ENCODE measurements at places on chromosomes 1 and 21.

DNA sequence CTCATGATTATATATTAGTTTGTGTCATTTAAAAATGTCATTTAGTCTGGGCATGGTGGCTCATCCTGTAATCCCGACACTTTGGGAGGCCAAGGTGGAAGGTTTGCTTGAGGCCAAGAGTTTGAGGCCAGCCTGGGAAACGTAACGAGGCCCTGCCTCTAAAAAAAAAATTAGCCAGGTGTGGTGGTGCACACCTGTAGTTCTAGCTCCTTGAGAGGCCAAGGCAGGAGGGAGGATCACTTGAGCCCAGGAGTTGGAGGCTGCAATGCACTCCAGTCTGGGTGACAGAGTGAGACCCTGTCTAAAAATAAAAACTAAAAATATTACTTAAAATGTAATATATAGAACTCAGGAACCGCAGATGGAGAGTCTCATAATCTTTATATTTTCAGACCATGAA is 34.6 kb downstream of the RUNX3 start:
- DNase-seq: no peak

GRCh38 chr1:154547105-154547732 is 11.2 kb downstream of the UBE2Q1 start:
- no peak for DNase-seq

- DNase-seq: no peak
These were observed 74.2 kb upstream of the QSOX1 start for GRCh38 chr1:180080439-180080838.

- no peak for DNase-seq
These were observed 37.1 kb downstream of the LRRC40 start for GRCh38 chr1:70168283-70168682.

DNA sequence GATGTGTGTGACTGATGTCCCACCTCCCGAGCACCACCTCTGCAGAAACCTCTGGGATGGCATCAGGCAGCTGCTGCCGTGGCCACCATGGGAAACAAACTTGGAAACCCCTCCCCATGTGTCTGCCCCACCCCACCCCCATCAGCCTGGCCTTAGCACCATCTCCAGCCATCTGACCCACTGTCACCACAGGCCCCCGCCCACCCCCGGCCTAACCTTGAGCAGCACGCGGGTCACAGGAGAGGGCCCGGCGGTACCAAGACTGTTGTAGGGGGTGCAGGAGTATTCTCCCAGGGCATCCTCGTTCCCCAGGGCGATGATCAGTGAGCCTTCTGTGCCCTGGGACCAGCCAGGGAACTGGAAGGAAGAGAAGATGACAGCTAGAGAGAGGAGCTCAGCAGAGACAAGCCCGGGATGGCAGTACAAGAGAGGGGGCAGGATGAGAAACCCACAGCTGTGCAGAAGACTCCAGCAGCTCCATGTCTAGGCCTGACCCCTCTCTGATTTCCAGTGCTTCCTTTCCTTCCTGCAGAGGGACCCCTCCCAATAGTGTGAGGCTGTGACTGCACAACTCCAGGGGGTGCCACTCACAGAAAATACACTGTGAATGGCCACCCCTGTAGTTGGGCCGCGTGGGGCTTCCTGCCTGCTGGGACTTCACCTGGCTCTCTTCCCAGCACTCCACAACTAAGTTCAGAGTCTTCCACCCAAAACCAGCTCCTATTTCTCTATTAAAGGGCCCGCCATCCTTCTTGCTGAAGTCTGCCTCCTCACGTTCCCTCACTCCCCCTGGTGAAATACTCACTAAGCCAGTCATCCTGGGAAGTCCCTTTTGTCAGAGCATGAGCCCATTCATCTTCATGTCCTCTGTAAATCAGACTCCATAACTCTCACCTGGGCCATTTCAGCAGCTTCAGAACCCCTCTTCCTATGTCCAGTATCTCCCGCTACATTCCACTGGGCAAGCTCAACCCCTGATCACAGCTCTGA is 7.3 kb upstream of the TAGLN2 start:
- DNase-seq: no peak
